ENCODE measurements at places on chromosomes 7 and 10. TPM values are rescaled to one million over a fixed set of nuclear protein-coding genes. Genes with fewer than 3 reads are reported as not detected.
A peak's percentile ranks its signal among the peaks of the same experiment; 100 is the strongest.

The FAM237B gene
- not detected for total RNA-seq

The PLEKHA8 gene
- 6.7 TPM for total RNA-seq

The NCF1 gene
- 1.6 TPM for total RNA-seq

The TRPV5 gene
- not detected for total RNA-seq

The KCNMA1 gene
- 9.3 TPM for total RNA-seq

The ANKRD61 gene
- not detected for total RNA-seq

The LDB3 gene
- total RNA-seq: 0.66 TPM

The IGF2BP3 gene
- total RNA-seq: 1.3 TPM

The GPR37 gene
- total RNA-seq: 5.7 TPM

DNA sequence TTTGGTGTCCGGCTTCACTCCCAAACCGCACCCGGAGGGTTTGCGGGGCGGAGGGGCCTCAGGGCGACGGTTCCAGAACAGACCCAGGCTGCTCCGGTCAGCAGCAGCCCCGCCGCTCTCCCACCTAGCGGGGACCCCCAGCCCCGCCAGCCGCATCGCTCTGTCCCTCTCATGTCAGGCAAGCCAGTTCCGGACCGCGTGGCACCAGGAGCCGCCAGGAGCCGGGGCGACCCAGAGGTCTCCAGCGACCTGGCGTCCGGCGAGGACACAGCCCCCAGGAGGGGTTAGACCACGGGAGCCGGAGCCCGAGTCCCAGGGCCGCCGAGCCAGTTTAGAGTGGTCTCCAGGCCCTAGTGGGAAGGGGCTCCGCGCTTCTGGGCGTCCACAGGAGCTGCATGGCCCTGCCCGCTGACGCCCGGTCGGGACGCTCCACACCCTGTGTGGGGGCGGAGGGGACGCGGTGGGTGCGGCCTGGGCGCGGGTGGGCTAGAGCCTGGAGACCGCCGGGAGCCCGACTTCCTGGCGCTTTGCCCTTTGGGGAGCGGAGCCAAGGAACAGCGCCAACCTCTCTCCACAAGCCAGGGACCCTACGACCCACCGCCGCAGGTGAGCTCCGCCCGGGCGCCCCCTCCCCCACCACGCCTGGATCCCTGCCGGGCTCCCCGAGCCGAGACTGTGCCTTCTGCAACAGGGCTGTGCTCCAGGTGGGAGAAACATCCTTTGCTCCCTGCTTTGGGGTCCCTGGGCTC, 43.4 kb downstream of the ZNF117 start:
- no peak for DNase-seq
- no peak overlapping the region for H3K4me3 ChIP-seq
- peaks cover 12% of the 10 kb centered on the region for H3K4me1 ChIP-seq
- no peaks in the 10 kb centered on the region for H3K36me3 ChIP-seq
- H3K27ac ChIP-seq: no peak overlapping the region

- no peak for DNase-seq
- H3K4me3 ChIP-seq: no peak overlapping the region
- H3K27ac ChIP-seq: no peak overlapping the region
- H3K4me1 ChIP-seq: no peaks in the 10 kb centered on the region
Observed at GRCh38 chr7:86339051-86339450, 304.7 kb upstream of the GRM3 start.

- no peaks in the 10 kb centered on the region for H3K36me3 ChIP-seq
- H3K4me3 ChIP-seq: no peak overlapping the region
- no peak for DNase-seq
- no peak overlapping the region for H3K27ac ChIP-seq
- H3K4me1 ChIP-seq: no peaks in the 10 kb centered on the region
Observed at GRCh38 chr7:18960725-18961124, 156.7 kb downstream of the TWIST1 start.

GRCh38 chr10:32105782-32106382, 49.7 kb upstream of the KIF5B start:
- H3K36me3 ChIP-seq: no peaks in the 10 kb centered on the region
- H3K4me3 ChIP-seq: no peak overlapping the region
- peak overlapping the region; percentile 5 for H3K27ac ChIP-seq

DNA sequence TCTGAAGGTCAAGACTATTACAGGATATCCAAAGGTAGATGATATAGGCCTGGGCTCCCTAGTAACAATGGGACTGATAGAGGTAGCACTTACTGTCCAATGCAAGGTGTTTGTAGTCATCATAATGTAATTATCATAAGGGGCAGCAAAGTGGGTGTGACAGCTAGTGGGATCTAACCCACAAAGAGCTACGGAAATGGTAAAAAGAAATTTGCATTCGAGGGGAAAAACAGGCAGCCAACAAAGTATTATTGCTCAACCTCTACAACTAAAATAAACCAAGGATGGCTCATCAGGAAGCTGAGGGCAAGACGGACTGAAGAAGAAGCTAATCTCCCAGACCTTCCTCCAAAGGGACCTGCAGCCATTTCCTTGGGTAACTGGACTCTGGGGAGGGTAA, 211.0 kb downstream of the WDR11 start:
- no peaks in the 10 kb centered on the region for H3K27me3 ChIP-seq
- H3K4me3 ChIP-seq: no peak overlapping the region
- no peak for DNase-seq
- no peaks in the 10 kb centered on the region for H3K36me3 ChIP-seq
- no peak overlapping the region for H3K27ac ChIP-seq

DNA sequence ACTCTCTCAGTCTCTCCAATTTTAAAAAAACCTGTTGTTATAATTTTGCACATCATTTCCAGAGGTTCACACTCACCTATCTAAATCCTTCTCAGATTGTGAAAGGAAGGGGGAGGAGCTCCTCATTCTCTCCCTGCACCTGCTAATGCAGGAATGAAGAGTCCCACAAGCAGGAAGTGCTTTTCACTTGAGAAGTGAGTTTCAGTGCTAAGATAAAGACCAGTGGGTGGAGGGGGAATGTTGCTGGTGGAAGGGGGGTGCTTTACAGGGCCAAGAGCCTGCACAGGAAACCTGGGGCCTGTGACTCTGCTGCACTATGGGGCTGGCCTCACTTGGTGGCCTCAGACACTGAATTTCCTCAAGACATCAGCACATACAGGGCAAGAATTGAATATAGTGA, 176.4 kb downstream of the PTPN20 start:
- H3K27ac ChIP-seq: no peak overlapping the region
- H3K4me3 ChIP-seq: no peak overlapping the region
- H3K4me1 ChIP-seq: no peaks in the 10 kb centered on the region
- H3K36me3 ChIP-seq: no peaks in the 10 kb centered on the region

DNA sequence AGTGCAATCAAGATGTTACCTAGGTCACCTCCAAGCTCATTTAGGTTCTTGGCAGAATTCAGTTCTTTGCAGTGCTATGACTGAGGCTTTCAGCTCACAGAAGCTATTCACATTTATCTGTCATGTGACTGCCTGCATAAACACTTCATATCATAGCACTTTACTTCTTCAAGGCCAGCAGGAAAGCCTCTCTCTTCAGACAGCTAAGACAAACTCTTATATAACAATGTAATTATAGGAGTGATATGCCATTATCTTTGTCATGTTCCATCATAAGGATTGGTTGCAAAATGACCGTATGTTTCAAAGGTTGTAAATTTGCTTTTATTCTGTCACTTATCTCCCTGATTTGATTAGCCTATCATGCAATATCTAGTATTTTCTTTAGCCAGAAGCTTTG, 78.8 kb upstream of the TMEM196 start:
- H3K27ac ChIP-seq: no peak overlapping the region
- DNase-seq: no peak

GRCh38 chr7:22863156-22863899, 40.7 kb upstream of the TOMM7 start:
- H3K4me1 ChIP-seq: peaks cover 37% of the 10 kb centered on the region
- H3K36me3 ChIP-seq: no peaks in the 10 kb centered on the region
- no peak for DNase-seq

GRCh38 chr10:6136215-6137201, 47.7 kb downstream of the RBM17 start:
- no peaks in the 10 kb centered on the region for H3K36me3 ChIP-seq
- no peaks in the 10 kb centered on the region for H3K27me3 ChIP-seq
- no peak overlapping the region for H3K4me3 ChIP-seq
- H3K27ac ChIP-seq: no peak overlapping the region
- H3K4me1 ChIP-seq: no peaks in the 10 kb centered on the region

DNA sequence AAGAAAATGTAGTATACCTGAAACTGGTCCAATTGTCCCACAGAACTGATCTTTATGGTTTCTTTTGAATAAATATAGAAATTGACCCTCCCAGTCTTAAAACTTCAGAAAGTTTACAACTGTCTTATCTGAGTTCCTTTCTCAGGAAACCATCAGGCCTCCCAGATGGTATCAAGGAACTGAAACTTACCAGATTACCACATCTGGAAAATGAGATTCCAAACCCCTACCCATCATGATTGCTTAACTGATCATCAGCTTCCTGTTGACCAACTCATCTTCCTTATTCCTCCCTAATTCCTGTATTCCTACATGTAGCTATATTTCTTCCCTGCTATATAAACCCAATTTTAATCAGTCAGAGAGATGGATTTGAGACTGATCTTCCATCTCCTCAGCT, 5.5 kb downstream of the VWDE start:
- no peak overlapping the region for H3K27ac ChIP-seq
- no peaks in the 10 kb centered on the region for H3K36me3 ChIP-seq
- peaks cover 5% of the 10 kb centered on the region for H3K4me1 ChIP-seq
- no peak overlapping the region for H3K4me3 ChIP-seq

DNA sequence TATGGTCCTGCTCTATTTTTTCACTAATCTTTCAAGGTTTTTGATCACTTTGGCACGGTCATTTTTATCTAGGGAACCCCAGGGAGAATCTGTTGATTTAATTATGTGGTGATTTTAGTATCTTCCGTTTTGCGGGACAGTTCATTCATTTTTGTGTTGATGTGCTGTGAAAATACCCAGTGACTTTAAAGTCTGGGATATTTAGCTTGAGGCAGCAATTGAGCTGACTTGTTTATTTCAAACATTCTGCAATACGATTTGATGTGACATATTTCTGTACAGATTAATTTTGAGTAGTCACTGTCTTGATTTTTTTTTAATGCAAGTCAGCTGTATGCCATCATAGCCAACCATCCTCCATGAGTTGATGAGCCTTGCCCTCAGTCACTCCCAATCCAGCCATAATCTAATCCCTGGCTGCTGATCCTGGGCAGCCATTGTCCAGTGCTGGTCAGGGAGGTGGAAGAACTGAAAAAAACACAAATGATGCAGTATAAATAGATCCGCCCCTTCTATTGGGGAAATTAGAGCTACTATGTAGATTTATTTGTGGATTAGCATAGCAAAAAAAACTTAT, 183.4 kb downstream of the CCSER2 start:
- no peak overlapping the region for H3K27ac ChIP-seq
- peaks cover 15% of the 10 kb centered on the region for H3K4me1 ChIP-seq
- H3K36me3 ChIP-seq: no peaks in the 10 kb centered on the region
- no peaks in the 10 kb centered on the region for H3K27me3 ChIP-seq
- DNase-seq: no peak

GRCh38 chr7:46586406-46586805, 665.3 kb upstream of the IGFBP3 start:
- H3K4me1 ChIP-seq: no peaks in the 10 kb centered on the region
- H3K27ac ChIP-seq: no peak overlapping the region
- DNase-seq: no peak

DNA sequence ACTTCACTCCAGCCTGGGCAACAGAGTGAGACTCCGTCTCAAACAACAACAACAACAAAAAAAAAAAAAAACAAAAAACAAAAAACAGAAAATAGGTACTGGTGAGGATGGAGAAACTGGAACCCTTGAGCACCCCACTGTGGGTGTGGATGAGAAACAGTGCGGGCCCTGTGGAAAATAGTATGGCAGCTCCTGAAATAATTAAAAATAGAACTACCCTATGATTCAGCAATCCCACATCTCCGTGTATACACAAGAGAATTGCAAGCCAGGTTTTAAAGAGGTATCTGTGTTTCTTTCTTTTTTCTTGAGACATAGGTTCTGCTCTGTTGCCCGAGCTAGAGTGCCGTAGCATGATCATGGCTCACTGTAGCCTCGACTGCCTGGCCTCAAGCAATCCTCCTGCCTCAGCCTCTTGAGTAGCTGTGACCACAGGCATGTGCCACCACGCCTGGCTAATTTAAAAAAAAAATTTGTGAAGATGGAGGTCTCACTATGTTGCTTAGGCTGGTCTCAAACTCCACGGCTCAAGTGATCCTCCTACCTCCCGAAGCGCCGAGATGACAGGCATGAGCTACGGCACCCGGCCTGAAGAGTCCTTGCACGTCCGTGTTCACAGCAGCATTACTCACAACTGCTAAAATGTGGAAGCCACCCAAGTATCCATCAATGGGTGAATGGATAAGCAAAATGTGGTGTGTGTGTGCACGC, 39.5 kb downstream of the EBF3 start:
- H3K36me3 ChIP-seq: no peaks in the 10 kb centered on the region
- H3K4me1 ChIP-seq: no peaks in the 10 kb centered on the region
- no peak overlapping the region for H3K4me3 ChIP-seq

GRCh38 chr10:2909921-2910320, 157.4 kb upstream of the PFKP start:
- DNase-seq: no peak
- no peak overlapping the region for H3K27ac ChIP-seq
- peaks cover 8% of the 10 kb centered on the region for H3K4me1 ChIP-seq
- no peaks in the 10 kb centered on the region for H3K36me3 ChIP-seq

- DNase-seq: no peak
- H3K36me3 ChIP-seq: no peaks in the 10 kb centered on the region
- no peak overlapping the region for H3K4me3 ChIP-seq
- no peaks in the 10 kb centered on the region for H3K27me3 ChIP-seq
- H3K27ac ChIP-seq: no peak overlapping the region
Observed at GRCh38 chr10:510415-510881, 179.0 kb downstream of the DIP2C start.

- H3K36me3 ChIP-seq: no peaks in the 10 kb centered on the region
- H3K27me3 ChIP-seq: no peaks in the 10 kb centered on the region
- no peak overlapping the region for H3K4me3 ChIP-seq
- peaks cover 34% of the 10 kb centered on the region for H3K4me1 ChIP-seq
Observed at GRCh38 chr7:150900675-150901074, 48.4 kb downstream of the AOC1 start.

GRCh38 chr7:95324431-95324830, at the start of gene PON1:
Gene PON1 (minus strand): TSS chr7:95324532. CDS start chr7:95324475, 57 bp downstream.
- no peaks in the 10 kb centered on the region for H3K27me3 ChIP-seq
- no peak within 1 kb of the TSS for H3K4me3 ChIP-seq
- no peak for DNase-seq
- no peaks in the 10 kb centered on the region for H3K4me1 ChIP-seq
